ENCODE measurements at places on chromosomes 5 and 9.

- no peak for DNase-seq
Measured at GRCh38 chr5:179873588-179874110, 15.0 kb upstream of the MRNIP start.

DNA sequence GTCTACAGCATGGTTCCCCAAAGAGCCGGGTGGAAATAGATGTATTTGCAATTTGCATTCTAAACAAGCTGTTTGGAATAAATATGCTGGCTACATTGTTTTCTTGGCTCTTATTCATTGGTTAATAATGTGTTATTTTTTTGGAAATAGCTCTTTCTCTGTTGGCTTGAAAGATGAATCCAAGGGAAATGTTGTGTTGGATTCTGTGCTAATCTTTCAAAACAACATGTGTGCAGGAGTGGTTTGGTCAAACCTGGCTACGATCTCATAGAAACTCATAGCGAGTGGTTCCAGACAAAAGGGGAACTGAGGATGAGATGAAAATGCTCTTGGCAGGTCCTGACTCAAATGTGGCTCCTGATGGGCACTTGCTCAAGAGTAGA, 63.7 kb upstream of the CXCL14 start:
- no peak for DNase-seq

- DNase-seq, result no peak
Measured at GRCh38 chr9:108562176-108562575, 293.6 kb downstream of the ACTL7B start.

DNA sequence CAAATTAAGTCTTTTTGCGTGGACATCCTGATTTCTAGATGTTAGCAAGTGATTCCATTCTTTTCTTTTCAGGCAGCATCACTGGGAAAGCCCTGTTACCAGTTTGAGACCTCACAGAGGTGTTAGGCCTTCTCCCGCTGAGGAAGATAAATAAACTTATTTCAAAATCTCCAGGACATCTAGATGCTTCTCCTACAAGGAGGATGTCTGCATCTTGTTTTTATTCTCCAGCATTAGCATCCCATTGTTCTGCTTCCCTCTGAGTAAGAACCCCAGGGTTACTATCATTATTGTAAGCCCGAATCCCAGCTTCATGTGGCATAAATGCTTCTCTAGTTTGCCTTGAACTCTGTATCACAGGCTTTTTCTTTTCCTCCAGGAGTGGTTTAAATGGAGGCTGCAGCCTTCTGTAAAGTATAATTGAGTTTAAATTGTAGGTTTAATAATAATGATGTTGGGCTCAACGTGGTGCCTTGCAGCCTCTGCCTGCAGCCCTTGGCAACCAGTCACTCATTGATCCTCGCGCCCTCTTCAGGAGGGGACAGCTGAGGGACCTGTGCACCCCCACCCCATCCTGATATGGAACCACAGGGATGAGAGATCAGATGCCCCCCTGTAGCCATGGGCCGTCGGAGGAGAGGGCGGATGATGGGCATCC, 114.9 kb downstream of the PDZD2 start:
- DNase-seq, result no peak

- DNase-seq, result no peak
Measured at GRCh38 chr5:72440207-72440638, 67.0 kb downstream of the ZNF366 start.

GRCh38 chr5:126967808-126968466, 62.4 kb downstream of the MARCHF3 start:
- no peak for DNase-seq

- no peak for DNase-seq
Measured at GRCh38 chr9:120344230-120344629, 235.7 kb downstream of the CDK5RAP2 start.

GRCh38 chr9:19441730-19442129, 32.9 kb downstream of the ACER2 start:
- no peak for DNase-seq

- peak; percentile 55 for DNase-seq
Measured at GRCh38 chr9:133634081-133634691, 2.0 kb upstream of the DBH start.

- DNase-seq, result no peak
Measured at GRCh38 chr5:10856683-10857337, 95.8 kb upstream of the DAP start.

DNA sequence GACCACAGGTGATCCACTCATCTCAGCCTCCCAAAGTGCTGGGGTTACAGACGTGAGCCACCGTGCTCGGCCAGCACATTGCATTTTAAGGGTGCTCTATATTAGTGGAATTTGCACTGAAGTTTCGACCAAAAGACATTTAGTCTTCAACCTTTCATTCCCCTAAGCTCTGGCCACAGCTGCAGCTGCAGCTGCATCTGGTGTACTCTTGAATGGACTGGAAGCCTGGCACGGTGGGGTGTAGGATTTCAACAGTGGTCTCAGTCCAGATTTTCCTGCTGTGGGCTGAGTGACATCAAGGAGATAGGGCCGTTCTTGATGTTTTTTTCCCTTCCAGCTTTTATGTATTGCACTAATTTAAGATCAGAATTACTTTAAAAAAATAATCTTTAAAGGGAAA, 255.2 kb downstream of the PDZD2 start:
- DNase-seq, result no peak

- DNase-seq, result no peak
Measured at GRCh38 chr5:56520986-56521730, 288.0 kb upstream of the ANKRD55 start.

DNA sequence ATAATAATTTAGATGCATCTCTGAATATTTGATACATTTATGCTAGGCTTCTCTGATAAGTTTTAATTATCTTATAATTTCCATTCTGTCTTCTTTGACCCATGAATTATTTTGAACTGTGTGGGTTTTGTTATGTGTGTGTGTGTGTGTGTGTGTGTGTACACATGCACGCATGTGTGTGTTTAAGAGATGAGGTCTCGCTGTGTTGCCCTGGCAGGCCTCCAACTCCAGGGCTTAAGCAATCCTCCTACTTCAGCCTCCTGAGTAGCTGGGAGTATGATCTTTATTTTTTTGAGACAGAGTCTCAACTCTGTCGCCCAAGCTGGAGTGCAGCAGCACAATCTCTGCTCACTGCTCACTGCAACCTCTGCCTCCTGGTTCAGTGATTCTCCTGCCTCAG, 75.4 kb downstream of the NDUFAF2 start:
- DNase-seq, result no peak

GRCh38 chr9:518540-518939, 303.9 kb downstream of the DOCK8 start:
- no peak for DNase-seq

GRCh38 chr5:35819668-35820067, 37.0 kb upstream of the IL7R start:
- no peak for DNase-seq

DNA sequence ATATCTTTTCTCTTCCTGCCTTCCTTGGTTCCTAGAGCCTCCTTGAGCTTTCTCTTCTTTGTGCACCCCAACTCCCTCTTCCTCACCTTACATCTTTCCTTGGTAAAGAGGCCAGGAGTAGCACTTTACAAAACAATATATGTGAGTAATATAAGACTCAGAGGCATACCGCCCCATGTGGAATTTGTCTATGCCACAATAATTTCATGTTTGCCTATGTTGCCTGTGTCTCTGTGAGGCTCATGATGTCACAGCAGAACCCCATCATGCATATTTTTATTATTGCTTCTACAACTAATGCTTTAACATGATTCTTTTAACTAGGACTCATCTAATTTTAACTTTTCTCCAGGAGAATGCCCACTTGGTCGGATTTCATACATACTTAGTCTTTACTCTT, 15.0 kb upstream of the LVRN start:
- no peak for DNase-seq

GRCh38 chr5:66558560-66558959, 37.6 kb upstream of the MAST4 start:
- peak; percentile 58 for DNase-seq

All from NCI-H524 (cell line).